ENCODE measurements at places on chromosomes 12 and 14. TPM values are rescaled to one million over a fixed set of nuclear protein-coding genes. Genes with fewer than 3 reads are reported as not detected.

GRCh38 chr14:28875934-28876571 is 109.5 kb downstream of the FOXG1 start:
- DNase-seq: no peak

OR4L1 gene
- total RNA-seq: not detected

DNA sequence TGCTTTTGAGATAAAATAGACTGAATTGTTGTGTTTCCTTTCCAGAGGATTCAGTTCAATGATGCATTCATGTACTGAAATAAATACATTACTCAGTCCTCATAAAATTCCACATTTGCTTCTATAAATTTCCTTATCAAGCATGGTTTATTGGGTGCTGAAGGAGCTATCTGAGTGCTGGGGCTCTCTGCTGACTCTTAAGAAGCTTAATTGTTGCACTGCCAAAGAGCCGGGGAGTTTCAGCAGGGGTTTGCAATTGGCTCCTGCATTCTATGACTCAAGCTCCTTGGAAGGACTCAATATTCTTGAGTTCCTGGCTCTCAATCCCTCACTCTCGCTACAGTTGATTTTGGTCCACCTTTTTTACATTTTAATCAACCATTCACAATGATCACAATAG is 69.8 kb upstream of the PYGL start:
- no peak for DNase-seq

DNA sequence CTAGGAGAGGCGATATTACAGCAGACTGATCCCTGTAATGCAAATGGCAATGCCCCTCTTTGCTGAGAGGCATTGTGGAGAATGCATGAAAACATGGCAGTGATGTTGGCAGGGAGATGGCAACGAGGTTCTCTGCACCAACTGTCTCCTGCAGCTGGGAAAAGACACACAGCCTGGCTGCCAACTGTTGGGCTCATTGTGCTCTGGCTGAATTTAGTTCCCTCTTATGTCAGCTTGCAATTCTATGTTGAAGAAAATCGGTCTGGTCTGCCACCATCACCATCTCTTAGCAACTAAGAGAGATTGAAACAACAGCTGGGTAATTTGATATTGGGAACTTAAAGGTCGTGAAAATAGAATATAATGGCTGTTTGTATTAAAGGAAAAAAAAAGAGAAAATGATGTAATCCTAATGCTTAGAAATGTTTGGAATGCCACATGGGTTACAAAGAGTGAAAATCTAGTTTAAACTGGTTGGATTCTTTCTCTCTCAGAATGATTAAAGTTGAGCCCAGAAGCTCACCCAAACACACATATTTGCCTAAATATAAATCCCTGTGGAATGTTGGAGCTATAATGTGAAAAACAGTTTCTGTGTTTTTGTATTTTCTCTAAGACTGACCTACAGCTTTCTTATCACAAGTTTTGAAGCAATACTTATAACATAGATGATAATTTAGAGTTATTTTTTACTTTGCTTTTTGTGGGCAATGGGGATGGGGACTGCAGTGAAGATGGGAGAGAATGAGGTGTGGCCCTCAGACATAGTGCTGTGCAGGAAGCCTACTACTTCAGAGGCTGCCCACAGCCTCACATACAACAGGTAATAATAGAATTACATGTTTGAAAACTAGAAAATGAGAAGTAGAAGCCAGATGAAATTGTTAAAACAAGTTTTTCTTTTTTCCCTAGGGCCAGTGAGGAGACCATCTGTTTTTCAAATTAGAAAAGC is 143.7 kb downstream of the AKAP6 start:
- no peak for DNase-seq

OR6C2 gene
- not detected for total RNA-seq

DNA sequence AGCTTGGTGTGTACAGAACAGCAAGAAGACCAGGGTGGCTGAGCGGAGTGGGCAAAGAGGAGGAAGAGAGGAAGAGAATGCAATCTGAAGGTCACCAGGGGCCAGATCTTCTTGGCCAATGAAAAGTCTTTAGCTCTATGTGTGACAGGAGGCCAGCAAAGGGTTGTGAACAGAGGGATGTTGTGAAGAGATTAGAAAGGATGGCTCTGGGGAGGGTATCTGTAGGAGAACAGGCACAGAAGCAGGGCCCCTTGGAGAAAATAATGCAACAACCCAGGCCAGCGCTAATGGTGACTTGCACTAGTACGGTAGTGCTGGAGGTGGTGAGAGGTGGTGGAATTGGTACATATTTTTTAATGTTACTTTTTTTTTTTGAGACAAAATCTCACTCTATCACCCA is 97.2 kb downstream of the NT5DC3 start:
- DNase-seq: no peak

DNA sequence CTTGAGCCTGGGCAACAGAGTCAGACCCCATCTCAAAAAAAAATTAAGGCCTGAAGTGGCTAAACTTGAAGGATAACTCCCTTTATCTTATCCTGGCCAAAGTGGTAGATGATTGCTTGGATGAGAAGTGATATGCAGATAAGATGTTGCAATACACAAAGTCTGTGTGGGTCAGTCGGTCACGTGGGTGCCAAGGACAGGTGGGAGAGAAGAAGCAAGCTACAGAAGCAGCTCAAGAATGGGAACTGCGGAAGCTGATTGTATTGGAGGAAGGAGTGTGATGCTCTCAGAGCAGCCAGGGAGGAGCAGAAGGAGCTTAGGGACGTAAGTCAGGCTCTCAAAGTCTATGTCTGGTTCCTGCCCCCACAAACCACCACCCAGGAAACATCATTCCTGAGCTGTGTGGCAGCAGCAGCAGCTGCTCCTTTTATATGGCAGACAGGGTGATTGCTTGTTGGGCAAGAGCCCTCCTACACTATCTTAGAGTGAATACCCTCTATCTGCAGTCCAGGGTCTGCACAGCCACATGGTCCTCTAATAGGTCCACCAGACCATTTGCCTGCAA is 54.5 kb downstream of the ATP2A2 start:
- no peak for DNase-seq

DNA sequence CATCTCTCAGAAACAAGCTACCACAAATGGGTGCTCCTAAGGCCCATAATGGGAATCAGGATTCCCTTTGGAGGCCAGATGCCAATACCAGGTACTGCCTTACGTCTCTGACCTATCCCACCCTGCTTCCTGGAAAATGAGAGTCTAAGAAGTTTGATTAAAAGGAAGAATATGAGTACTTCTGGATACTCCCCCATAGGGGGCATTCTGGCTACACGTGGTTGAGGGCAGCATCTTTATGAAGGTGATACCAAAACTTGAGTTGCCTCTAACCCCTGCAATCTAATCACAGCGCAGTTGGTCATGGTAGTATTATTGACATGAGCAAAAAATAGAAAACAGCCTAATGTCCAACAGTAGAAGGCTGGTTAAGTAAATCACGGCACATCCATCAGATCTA is 184.2 kb upstream of the LHX5 start:
- DNase-seq: no peak

KIF5A gene
- 18.5 TPM for total RNA-seq

HOXC9 gene
- total RNA-seq: not detected

GRCh38 chr14:74501135-74501614 is 7.6 kb downstream of the ISCA2 start:
- peak; percentile 90 for DNase-seq

GRCh38 chr14:33592297-33592696 is 358.6 kb downstream of the EGLN3 start:
- no peak for DNase-seq

- DNase-seq: no peak
Measured at GRCh38 chr12:54047964-54048303, 5.7 kb upstream of the HOXC4 start.

- no peak for DNase-seq
Measured at GRCh38 chr12:13570005-13570694, 373.6 kb downstream of the EMP1 start.

- DNase-seq: no peak
Measured at GRCh38 chr14:71698673-71699072, 233.6 kb upstream of the RGS6 start.

DNA sequence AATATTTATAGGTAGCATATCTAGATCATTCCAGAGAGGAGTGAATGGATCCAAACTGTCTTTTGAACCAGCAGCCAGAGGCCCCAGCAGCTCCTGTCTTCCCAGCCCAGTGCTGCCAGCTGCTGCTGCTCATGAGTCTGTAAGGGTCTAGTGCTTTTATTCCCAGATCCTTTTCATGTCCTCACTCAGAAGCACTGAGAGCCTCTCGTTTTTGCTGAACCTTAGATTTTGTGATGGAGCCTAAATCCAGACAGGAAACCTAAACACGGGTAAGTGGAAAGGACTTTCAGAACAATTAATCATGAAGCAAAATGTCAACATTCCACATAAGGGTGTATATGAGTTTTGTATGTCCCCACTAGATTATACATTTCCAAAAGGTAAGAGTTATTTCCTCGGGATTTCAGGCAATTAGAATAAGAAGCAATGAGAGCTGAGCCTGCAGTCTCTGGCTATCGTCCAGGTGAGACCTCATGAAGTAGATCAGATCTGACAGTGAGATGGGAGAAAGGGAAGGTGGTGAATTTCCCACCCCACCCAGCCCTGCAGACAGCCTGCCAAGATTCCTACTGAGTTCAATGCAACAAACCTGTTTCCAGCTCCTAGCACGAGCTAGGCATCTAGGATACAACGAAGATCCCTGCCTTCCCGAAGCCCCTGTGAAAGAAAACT is 84.4 kb downstream of the NINJ2 start:
- DNase-seq: no peak

MARK3 gene
- total RNA-seq: 71.3 TPM

GRCh38 chr14:102005336-102005735 is 41.0 kb downstream of the DYNC1H1 start:
- DNase-seq: no peak

GRCh38 chr12:130742112-130742511 is 26.0 kb upstream of the RIMBP2 start:
- DNase-seq: no peak

GRCh38 chr14:105927096-105928060 is 401.0 kb downstream of the TMEM121 start:
- DNase-seq: no peak

DNA sequence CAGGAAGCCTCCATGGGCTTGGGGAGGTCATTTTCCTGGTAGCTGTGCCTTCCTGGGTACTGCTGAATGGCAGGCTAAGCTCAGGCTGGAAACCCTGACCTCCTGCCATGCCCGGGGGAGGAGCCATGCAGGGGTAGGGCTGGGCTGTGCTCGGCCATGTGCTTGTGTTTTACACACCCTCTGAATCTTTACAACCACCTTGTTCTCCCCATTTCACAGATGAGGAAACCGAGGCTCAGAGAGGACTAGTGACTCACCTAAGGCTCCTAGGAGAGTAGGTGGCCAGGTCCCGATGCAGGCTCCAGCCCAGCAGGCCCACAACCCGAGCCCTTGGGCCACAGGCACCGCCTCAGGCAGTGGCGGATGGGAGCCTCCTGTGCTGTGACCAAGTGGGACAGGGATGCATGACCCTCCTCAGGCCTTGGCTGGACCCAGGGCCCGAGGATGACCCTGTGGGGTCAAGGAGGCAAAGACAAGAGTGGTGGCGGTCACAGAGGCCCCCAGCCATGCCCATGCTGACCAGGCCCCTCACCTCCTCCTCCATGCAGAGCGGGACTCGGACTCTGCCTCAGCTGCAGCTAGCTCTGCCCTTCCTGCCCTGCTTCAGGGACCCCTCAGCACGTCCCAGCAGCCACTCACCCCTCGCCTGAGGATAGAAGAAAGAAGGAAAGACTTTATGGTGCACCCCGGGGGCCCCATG is 136.1 kb downstream of the CALM1 start:
- no peak for DNase-seq
